Naive thymus-derived CD8-positive, alpha-beta T cell (primary cell): ENCODE measurements at places on chromosomes 4 and X. TPM values are rescaled to one million over a fixed set of nuclear protein-coding genes. Genes with fewer than 3 reads are reported as not detected.

Gene MSANTD1
- total RNA-seq, result 1.8 TPM

Gene GDPD2
- not detected for total RNA-seq

Gene ZXDB
- 16.7 TPM for total RNA-seq

DNA sequence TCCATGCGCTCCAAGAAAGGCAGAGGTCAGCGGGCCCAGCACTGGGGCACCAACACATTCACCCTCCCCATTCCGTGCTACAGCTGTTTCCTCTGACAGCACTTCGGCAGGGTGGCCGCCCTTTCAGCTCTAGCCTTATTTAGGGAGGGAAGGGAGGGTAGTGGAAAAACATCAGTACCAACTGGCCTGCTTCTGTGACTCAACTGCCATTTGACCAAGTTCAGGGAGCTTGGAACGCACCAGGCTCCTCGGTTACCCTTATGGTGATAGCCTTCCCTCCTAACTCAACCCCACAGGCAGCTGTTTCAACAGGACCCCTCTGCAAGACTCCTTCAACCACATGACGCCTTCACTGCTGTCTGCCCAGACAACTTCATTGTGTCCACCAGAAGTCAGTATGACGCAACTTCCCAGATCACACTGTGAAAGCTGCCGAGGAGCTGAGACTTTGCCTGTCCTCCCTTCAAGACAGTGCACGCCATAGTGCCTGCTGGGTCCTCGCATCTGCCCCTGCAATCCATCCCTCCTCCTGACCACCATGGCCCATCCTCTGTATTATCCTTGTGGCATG, 132.2 kb downstream of the AFAP1 start:
- no peak for DNase-seq

Gene ARR3
- not detected for total RNA-seq
